ENCODE measurements at places on chromosomes 7 and 10.

DNA sequence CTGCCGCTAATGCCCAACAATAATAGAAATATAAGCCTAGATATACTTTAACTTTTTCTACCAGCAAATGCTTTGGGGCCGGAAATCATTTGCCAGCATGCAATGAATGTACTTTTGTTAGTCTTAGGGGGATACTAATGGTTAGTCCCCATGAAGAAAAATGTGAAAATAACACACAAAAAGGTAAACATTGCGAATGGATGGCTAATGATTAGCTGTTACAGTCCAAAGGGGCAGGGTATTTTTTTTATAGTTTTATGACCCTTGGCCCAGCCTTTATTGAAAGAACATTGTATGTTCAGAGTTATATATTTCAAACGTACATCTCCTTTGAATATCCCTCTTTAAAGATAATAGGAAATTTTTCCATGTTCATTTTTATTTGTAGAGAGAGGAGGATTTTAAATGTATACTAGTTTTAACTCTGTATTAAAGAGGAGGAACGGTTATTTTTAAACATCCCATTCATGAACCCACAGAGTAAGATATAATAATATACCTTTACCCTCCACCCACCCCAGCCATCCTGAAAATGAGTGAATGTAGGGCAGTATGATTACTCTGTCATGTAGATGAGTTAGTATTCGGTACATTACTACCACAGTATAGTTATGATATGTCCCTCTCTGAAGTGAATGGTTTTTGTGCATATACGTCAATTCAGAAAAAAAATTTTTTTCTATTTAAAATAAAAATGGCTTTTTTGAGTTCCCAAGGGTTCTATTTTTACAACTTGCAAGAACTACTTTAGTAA lies 63.6 kb downstream of the ARID5B start:
- no peak for DNase-seq

GRCh38 chr7:134940729-134941128 lies 45.6 kb upstream of the AGBL3 start:
- DNase-seq: no peak

- no peak for DNase-seq
These were observed 16.1 kb downstream of the ST7 start for GRCh38 chr7:116969371-116969902.

DNA sequence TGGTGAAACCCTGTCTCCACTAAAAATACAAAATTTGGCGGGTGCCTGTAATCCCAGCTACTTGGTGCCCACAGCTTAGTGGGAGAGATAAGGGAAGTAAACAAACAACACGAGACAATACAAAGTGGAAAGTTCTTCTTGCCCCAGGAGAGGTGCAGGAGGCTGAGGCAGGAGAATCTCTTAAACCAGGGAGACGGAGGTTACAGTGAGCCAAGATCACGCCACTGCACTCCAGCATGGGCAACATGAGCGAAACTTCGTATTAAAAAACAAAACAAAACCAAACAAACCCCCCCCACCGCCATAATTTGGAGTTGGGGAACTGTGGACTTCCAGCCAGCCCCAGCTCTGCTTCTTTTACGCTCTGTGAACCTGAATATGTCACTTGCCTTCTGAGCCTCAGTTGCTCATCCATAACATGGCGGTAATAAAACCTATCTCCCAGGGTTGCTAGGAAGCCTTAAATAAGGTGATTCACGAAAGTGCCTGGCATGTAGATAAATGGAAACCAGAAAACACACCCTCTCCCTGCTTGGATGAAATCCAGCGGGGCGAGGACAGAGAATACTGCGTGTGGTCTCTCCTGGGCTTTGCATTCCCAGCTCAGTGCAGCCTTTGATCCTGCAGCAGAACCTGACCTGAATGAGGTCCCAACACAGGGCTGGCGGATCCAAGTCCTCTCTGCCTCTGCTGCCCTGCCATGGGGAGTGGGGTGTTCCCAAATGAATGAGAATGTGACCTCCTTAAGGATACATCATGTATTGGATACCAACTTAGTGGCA lies 10.2 kb downstream of the MLXIPL start:
- peak; percentile 56 for DNase-seq

GRCh38 chr7:87885018-87885417 lies 8.7 kb downstream of the DBF4 start:
- no peak for DNase-seq

DNA sequence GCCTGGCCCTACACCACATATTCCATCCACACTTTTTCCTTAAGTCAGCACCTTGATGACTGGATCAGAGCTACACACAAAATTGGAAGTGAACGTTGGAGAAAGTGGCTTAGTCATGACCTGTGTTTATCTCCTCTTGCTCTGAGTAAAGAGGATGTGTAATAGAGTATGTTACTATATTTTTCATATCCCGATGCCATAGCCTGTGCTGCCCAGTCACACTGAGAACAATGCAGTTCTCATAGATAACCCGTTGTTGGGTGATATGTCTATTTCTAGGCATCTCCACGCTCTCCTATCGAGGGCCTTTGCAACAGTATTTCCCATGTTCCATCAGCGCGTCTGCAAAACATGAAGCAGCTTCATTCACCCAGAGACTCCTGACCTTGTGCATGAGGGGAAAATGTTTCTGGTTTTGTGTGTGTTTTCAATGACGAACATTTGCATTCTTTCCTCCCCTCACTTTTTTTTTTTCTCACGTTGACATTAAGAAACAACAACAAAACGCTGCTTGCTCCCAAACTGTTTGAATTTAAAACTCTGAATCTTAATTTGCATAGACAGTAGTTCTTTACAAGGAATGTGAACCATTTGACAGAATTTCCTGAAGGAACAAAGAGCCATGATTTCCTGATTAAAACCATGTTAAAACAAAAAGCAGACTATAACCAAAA lies 43.4 kb downstream of the GRK5 start:
- no peak for DNase-seq

DNA sequence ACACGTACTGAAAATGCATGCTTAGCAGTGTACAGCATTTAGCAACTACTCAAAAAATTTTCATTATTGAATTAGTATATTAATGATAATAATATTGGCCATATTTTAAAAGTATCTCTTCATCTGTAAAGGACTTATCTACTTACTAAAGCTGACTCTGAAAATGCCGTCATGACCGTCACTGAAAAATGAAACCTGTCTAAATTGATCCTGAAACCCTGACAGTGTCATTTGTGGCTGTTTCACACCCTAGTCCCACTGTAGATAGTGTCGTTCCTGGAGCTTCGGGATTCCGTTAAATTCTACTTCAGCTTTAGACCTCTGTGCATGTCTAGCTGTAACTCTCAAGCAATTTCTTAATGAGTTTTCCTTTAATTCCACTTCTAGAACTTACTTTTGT lies 35.8 kb upstream of the EZH2 start:
- DNase-seq: no peak

DNA sequence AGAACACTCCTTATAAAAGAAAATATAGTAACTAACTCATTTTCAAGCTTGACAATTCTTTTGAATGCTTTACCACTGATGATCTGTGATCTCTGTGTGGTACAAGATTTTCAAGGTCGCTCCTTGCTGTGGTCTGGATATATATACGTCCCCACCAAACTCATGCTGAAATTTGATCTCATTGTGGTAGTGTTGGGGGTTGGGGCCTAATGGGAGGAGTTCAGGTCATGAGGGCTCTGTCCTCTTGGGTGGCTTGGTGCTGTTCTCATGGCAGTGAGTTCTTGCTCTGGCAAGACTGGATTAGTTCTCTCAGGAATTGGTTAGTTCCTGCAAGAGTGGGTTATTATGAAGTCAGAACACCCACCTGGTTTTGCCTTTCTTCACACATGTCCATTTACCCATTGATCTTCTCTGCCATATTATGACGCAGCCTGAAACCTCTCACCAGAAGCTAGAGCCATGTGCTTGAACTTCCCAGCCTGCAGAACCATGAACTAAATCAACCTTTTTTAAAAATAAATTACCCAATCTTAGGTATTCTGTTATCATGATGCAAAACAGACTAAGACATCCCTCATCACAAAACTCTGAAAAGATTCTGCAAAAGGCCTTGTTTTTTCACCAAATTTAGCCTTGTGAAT lies 8.3 kb upstream of the EDRF1 start:
- DNase-seq: no peak

DNA sequence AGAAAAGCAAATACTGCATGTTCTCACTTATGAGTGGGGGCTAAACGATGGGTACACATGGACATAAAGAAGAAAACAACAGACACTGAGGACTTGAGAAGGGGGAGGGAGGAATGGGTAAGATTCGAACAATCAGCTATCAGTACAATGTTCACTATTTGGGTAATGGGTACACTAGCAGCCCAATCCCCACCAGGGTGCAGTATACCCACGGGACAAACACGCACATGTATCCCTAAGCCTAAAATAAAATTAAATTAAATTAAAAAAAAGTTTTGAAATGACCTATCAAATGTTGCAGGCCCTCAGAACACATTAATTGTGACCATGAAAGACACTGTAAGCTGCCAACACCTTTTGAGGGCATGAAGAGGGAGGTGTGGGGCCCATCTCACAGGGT lies 316.0 kb downstream of the WDR37 start:
- DNase-seq: peak; percentile 2

DNA sequence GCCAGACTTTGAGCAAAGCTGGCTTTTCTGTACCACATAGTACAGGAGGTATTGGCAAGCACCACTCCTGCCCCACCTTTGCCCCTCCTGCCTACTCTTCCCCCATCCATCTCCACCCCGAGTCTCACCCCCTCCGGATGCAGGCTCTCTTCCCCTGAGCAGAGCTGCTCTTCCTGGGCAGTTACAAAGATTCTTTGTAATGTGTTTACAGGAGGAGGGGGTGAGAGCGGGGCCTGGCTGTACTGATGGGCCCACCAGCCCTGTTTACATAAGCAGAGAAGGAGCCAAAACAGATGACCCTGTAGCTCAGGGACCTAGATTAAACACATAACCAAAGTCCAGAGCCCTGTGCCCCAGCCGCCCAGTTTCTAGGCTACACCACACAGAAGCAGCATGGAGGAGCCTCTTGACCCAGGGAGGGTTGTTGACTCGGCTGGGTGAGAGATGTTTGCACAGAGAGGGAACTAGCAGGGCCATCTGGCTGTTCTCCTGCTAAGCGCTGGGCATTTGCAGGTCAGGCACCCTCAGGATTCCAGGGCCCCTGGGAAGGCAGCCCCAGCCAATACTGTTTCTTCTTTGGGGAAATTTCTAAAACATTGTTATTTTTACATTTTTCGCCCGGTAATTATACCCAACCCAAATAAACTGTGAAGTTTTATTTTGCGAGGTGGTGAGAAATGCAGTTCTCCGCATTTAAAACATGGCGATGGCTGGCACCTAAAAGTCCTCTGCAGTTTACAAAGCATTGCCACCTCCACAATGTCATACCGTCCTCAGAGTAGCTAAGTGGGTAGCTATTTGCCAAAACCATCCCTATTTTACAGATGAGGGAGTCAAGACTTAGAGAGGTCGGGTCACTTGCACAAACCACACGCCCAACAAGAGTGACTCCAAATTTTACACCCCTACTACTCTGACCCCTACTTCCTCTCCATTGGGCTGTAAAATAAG lies 11.4 kb upstream of the ZKSCAN1 start:
- DNase-seq: peak; percentile 84

DNA sequence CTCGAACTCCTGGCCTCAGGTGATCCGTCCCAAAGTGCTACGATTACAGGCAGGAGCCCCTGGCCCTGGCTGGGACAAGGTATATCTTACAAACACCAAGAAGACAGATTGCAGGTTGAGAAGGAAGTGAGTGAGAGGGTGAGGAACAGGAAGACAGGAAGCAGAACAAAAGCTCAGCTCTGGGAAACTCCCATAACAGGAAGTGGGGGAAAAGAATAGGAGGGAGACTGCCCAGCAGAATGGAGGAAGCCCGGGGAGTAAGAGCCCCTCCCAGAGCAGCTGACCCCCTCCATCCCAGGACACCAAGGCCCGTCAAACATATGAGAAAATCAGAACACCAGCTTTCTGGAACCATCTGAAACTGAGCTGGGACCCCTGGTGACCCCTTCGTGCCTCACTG lies 2.9 kb downstream of the TECPR1 start:
- DNase-seq: no peak

DNA sequence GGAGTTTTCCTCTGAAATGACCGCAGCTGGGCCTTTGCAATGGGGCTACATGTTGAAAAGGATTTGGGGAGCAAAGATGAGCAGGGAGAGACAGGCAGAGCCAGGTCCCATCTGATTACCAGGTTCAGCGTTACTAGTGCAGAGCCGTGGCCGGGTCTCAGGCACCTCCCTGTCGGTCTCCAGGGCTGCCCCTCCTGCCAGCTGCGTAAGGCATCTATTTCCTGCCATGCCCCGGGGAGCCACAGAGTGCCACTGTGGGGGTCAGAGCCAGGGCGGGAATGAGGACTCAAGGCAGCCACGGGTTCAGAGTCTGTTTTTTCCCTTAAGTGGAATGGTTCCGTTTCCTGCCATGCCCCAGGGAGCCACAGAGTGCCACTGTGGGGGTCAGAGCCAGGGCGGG lies 382.6 kb upstream of the SHH start:
- no peak for DNase-seq

DNA sequence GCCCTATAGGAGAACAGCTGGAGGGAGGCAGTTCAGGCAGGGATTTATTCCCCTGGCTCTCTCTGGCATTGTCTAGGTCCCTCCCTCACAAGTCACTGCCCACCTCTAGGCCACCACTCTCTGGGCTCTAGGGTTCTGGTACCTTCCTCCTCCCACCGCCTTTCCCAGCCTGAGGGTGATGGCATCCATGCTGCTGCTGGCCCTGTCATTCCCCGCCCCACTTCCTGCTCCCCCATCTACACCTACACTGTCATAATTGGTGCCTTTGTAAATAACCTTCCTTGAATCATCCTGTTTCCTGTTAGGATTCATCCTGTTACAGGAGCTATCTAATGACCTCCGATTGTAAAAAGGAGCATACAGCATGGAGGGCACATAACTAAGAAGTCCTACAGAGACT lies 303.3 kb upstream of the COBL start:
- DNase-seq: no peak

DNA sequence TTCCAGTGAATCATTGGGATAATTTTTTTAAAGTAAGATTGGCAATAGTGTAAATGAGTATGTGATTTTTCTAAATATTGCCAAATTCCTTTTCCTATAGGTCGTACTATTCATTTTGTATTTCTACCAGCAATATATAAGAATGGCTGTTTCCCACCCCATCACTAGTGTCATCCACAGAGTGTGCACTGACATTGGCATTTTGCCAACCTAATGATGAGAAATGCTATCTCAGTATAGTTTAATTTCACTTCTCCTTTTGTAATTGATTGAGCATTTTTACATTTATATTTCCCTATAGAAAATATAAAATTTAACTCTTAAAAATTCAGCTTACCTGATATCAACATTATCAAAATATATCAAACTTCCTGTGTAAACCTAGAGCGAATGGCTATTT lies 17.6 kb upstream of the TMEM26 start:
- DNase-seq: no peak

- no peak for DNase-seq
These were observed 304.1 kb upstream of the ZNF32 start for GRCh38 chr10:43952760-43953159.

GRCh38 chr10:22712956-22713852 lies 1.2 kb downstream of the PIP4K2A start:
- DNase-seq: peak; percentile 30

- DNase-seq: no peak
These were observed 220.1 kb downstream of the PPP1R3A start for GRCh38 chr7:113698556-113699220.

- DNase-seq: no peak
These were observed 41.5 kb downstream of the SMURF1 start for GRCh38 chr7:99102361-99102760.

- DNase-seq: peak; percentile 38
These were observed 876 bp downstream of the GNAI1 start for GRCh38 chr7:80135309-80136104.
